ENCODE measurements at places on chromosomes 1 and 21.

GRCh38 chr1:234018816-234019215 is 114.3 kb downstream of the SLC35F3 start:
- no peak for DNase-seq

DNA sequence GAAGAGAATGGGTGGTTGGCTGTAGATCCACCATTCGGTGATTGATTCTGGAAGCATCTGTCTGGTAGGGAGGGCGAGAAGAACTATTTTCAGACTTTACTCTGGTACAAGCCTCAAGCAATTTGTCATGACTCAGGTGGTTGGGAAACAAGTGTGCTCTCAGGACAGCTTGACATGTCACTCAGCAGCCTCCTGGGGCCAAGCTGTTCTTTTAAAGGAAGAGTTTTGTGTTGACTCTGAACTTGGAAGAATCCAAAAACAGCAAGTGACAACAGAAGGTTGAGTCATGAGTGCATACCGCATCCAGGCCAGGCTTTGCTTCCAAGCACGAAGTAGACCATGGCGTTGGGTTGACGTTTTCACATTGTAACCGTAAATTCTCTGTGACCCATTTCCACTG is 65.9 kb downstream of the CLIC6 start:
- DNase-seq = no peak

- no peak for DNase-seq
Measured at GRCh38 chr1:197200272-197200899, 53.9 kb upstream of the ASPM start.

- no peak for DNase-seq
Measured at GRCh38 chr1:225441314-225442122, 13.7 kb upstream of the LBR start.

DNA sequence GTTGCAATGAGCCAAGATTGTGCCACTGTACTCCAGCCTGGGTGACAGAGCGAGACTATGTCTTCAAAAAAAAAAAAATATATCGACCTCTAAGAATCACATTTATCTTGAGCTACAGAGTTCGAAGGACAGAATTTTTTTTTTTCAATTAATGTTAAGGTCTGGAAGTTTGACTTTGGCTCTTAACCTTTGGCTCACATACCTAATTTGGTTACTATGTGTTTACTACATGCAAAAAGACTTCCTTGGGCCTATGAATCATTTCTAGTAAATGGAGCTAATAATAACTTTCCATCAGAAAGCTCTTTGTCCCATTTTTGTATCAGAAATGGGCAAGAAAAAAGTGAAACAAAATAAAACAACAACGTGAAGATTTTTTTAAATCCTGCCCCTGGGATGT is 351.2 kb downstream of the SMYD3 start:
- DNase-seq = no peak

DNA sequence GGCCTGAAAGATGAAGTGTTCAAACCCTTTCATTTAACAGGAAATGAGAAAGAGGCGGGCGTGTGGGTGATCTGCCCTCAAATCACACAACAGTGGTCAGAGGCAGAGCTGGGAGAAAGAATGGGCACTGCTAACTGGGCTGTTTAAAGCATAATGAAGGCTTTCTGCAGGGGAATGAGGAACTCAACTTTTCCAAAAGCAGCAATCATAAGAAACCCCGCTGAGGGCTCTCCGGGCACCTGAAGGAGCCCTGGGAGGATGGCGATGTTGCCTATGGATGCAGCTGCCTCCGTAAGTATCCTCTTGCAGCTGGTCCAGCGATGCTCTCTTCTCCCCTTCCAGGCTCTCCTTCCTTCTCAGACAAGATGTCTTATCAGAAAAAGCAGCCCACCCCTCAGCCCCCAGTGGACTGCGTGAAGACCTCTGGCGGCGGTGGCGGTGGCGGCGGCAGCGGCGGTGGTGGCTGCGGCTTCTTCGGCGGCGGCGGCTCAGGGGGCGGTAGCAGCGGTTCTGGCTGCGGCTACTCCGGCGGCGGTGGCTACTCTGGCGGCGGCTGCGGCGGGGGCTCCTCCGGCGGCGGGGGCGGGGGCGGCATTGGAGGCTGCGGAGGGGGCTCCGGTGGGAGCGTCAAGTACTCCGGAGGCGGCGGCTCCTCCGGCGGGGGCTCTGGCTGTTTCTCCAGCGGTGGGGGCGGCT is 1.2 kb downstream of the LORICRIN start:
- DNase-seq = no peak

- DNase-seq = no peak
Measured at GRCh38 chr21:46116189-46116775, 18.4 kb downstream of the COL6A2 start.

- no peak for DNase-seq
Measured at GRCh38 chr1:215749414-215749813, 182.3 kb downstream of the KCTD3 start.

DNA sequence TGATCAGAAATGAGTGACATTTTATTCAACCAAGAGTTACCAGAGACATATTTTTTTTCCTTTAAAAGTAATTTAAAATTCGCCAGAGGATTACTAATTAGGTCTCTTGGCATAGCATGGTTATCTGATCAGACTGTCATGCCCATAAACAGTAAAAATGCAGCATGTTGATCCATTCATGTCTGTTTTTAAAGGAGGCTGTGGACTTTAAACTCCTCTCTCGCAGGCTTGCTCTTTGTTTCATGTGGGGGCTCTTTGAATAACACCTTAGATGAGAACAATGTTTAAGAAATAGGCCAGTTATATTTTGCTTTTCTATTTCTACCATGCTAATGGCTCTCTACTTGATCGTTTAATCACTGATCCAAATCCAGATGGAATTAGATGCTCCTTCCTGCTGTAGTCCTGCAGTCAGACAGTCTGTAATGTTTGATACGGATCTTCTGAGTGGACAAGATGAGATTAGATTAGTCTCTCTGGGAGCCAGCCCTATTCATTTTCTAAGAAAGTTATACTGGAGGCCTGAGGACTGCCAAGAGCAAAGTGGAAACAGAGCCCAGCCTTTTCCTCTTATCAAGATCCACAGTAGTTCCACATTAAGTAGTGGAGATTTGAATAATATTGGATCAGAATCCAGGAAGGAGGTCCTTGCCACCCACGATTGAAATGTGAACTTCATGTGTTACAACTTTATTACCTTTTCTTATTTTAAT is 197.4 kb downstream of the HS2ST1 start:
- DNase-seq = no peak

DNA sequence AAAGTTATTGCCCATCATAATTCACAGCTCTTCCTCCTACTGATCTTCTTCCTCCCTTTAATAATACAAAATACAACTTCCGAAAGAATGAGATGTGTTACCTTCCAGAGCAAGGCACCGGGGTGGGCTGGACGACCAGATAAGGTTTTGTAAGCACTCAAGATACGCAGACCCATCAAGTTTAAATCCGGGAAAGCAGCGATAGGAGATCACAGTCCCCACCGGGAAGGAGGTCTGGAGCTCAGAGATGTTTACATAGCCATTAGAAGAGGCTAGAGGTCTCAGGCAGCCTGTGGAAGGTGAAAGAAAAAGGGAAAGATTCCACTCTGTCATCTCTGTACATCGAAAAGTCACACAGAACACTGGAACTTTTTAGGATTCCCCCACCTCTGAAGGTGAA is 99.4 kb downstream of the SUSD4 start:
- no peak for DNase-seq

DNA sequence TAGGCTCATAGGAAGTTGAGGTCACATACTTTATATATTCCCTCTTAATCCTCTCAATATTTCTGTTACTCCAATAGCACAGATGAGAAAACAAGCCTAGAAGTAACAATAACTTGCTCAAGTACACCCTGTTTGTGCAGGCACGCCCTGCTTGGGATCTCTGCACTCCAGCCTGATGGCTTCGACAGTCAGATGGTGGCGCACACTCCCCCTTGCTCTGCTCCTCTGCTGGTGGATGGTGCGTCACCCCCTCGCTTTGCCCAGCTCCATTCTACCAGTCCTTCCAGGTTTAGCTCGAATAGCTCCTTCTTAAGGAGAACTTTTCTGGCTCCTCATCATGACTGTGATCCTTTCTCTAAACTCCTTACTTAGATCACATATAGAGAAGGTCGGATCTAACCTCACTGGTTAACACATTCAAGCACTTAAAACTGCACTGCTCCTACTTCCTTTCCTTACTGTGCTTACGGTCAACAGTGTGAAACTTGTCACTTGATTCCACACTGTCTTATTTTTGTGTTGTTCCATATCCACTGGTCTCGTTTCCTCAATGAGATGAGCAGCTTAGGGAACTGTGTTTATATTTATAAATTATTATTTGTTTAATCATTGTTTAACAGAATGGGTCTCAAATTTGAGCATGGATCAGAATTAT is 3.0 kb downstream of the TSPAN2 start:
- DNase-seq = no peak

GRCh38 chr1:164712131-164713036 is 153.4 kb downstream of the PBX1 start:
- no peak for DNase-seq

DNA sequence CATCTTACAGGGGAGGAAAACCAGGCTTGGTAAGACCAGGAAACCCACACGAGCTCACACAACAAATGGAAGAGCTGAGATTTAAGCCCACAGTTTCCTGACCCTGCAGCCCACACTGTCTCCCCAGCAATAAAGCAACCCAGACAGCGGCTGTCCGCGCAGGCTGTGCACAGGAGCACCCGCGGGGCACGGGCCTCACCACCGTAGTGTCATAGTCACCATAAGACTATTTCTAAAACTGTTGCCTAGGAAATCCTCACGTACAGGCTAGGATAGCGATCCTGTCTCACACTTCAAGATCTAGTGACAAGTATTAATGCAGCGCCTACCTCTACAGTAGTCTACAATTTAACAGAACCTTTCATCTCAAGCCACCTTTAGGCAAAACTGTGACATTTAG is 54.0 kb upstream of the SYT6 start:
- DNase-seq = no peak

DNA sequence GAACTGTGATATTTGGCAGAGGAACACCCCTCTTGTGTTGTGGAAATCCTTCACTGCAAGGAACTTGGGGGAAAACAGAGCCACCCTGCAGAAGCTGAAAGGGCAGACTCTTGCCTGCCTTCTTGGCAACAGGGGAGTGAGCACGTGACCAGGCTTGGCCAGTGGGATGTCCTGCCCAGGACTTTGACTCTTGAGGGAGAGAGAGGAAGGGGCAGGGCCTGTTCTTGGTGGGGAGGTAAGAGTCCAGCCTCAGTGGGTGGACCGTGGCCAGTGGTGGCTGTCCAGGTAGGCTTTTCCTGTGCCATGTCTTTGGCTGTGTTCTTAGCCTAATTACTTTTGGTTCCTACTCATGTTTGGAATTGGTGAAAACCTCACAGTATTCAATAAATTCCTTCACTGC is 8.6 kb upstream of the AK2 start:
- DNase-seq = no peak

- DNase-seq = no peak
Measured at GRCh38 chr21:45017039-45017960, 57.1 kb upstream of the ADARB1 start.
